Bronchus fibroblast of lung (primary cell): ENCODE measurements at places on chromosomes 5 and 9. TPM values are rescaled to one million over a fixed set of nuclear protein-coding genes. Genes with fewer than 3 reads are reported as not detected.

LECT2 gene
- total RNA-seq = not detected in 2 replicates

IFNA13 gene
- not detected in 2 replicates for total RNA-seq

LCN10 gene
- not detected in 2 replicates for total RNA-seq

PGM5 gene
- total RNA-seq = 0.34 and 1.0 TPM in 2 replicates

SPATA31D4 gene
- total RNA-seq = not detected in 2 replicates

LMX1B gene
- not detected in 2 replicates for total RNA-seq

ZDHHC21 gene
- total RNA-seq = 1.6 and 1.8 TPM in 2 replicates

FOXD4L6 gene
- total RNA-seq = under 0.01 TPM in 1 of 2 replicates, not detected in the other

FOXD4L3 gene
- not detected in 2 replicates for total RNA-seq

GRXCR2 gene
- not detected in 2 replicates for total RNA-seq

NKD2 gene
- 0.30 and 1.8 TPM in 2 replicates for total RNA-seq

QRFP gene
- not detected in 2 replicates for total RNA-seq

OSMR gene
- 19.9 and 21.0 TPM in 2 replicates for total RNA-seq

N4BP3 gene
- 0.34 and 0.45 TPM in 2 replicates for total RNA-seq
